ENCODE measurements at places on chromosomes 13 and 19.

GRCh38 chr13:36919171-36919832 lies 736 bp downstream of the SMAD9 start:
- peak; percentile 63 for DNase-seq

- no peak for DNase-seq
Measured at GRCh38 chr19:9883231-9883758, 48.2 kb downstream of the PIN1 start.

DNA sequence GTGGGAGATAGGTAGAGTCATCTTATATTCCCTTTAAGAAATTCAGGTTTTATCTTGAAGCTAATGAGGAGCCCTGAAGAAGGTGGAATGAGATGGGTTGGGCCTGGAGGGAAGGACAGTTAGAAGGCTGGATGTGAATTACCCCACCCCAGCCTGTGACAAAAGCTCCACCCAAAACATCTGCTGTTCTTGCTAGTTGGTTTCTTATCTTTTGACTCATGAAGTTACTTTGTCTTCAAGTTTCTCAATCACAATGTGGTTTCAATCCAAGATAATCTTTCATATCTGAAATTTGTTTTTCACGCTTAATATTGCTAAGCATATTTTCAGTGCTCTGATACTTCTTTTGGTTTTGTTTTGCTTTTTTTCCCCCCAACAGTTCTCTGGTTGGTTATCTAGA lies 38.3 kb upstream of the HMGB1 start:
- no peak for DNase-seq

- peak; percentile 22 for DNase-seq
Measured at GRCh38 chr19:18634612-18635297, 2.1 kb upstream of the KLHL26 start.

DNA sequence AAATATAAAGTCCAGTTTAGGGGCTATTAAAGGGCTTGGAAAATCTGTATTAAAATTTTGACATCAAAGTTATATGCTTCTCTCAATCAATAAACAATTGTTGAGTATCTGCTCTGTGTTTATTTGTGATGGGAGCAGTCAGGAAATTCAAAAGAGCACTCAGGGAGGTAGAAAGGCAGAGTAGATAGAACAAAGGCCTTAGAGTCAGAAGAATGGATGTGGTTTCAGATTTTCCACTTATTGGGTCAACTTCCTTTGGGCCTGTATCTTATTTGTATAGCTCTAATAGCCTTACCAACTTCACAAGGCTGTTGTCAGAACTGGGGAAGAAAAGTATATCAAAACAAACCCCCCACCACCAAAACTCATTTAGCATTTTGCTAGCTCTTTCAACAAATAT lies 302.6 kb downstream of the SPRY2 start:
- DNase-seq, result no peak

DNA sequence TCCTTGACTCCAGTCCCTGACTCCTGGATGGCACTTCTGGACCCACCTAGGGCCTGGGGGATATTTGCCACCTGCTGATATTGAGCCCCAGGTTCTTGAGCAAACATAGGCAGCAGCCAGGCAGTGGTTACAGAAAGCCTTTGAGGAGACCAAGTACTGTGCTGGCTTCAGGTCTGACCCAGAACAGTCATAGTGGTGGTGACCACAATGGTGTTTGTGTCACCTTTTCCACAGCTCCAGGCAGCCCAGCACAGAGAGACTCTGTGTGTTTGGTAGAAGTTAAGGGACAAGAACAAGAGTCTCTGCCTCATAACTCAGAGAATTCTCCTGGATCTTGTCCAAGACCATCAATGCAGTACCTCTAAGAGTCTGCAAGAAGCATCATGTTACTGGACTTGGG lies 14.6 kb upstream of the CLC start:
- DNase-seq, result no peak

GRCh38 chr13:110726726-110727125 lies 13.2 kb downstream of the ING1 start:
- no peak for DNase-seq

DNA sequence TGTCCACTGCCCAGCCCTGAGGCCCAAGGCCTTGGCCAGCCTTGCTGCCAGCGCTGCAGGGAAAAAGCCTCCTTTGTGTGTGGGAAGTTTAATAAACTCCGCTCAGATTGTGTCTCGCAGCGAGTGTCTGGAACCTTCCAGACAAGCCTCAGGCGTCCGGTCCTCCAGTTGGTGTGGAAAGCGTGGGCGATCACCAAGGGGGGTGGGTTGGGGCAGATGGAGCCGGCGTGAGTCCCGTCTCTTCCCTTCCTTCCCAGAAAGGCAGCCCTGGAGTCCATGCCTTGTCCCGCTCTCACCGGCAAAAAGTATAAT lies 4.6 kb downstream of the STK11 start:
- peak; percentile 14 for DNase-seq

GRCh38 chr13:78319101-78319627 lies 284.2 kb downstream of the POU4F1 start:
- no peak for DNase-seq

GRCh38 chr19:10780368-10780767 lies 55.6 kb downstream of the TMED1 start:
- no peak for DNase-seq

GRCh38 chr13:105151639-105152038 lies 1383.8 kb downstream of the EFNB2 start:
- DNase-seq, result no peak

- no peak for DNase-seq
Measured at GRCh38 chr19:53521373-53522202, 16.4 kb upstream of the ZNF331 start.

DNA sequence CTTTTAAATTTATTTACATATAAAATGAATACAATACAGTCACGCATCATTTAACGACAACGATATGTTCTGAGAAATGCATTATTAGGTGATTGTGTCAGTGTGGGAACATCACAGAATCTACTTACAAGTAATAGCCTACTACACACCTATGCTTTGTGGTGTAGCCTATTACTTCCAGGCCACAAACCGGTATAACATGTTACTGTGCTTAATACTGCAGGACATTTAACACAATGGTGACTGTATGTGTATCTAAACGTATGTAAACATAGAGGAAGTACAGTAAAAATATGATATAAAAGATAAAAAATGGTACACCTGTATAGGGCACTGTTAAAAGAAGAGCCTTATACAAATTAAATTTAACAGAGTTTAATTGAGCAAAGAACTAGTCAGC lies 62.4 kb upstream of the KLHL1 start:
- DNase-seq, result no peak

- DNase-seq, result peak; percentile 49
Measured at GRCh38 chr13:91520952-91521351, 122.5 kb downstream of the GPC5 start.

DNA sequence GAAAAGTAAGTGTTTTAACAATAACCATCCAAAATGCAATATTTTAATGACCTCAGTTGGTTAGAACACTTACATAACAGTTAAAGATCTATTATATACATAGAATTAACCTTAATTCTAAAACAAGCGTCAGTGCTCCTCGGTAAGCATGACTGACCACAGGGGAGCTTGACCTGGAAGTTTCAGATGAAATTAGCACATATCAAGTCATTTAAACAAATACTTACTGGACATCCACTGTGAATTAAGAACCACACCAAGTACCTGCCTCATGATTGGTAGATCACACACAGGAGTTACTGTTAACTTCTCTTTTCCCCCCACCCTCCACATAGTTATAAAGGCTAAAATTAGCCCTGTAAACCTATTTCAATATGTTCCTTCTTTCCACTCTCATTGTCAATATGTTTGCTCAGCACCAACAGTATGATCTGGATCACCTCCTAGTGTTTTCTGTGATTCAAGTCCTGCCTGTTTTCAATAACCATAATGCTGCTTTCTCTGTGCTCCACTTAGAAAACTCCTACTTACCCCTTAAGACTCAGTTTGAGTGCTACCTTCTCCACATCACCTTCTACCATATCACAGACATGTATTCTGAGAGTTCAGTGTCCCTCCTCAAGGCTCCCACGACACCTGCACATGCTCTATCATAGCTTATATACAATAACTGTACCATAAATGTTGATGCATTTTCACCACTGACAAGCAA lies 209.0 kb downstream of the VWA8 start:
- no peak for DNase-seq

- DNase-seq, result no peak
Measured at GRCh38 chr19:42397263-42398166, 7.4 kb upstream of the CNFN start.

GRCh38 chr13:101486708-101487437 lies 34.4 kb downstream of the ITGBL1 start:
- no peak for DNase-seq

GRCh38 chr19:55986487-55986886 lies at the start of gene NLRP5:
NLRP5 (plus strand) TSS chr19:55986775.
- DNase-seq, result no peak

DNA sequence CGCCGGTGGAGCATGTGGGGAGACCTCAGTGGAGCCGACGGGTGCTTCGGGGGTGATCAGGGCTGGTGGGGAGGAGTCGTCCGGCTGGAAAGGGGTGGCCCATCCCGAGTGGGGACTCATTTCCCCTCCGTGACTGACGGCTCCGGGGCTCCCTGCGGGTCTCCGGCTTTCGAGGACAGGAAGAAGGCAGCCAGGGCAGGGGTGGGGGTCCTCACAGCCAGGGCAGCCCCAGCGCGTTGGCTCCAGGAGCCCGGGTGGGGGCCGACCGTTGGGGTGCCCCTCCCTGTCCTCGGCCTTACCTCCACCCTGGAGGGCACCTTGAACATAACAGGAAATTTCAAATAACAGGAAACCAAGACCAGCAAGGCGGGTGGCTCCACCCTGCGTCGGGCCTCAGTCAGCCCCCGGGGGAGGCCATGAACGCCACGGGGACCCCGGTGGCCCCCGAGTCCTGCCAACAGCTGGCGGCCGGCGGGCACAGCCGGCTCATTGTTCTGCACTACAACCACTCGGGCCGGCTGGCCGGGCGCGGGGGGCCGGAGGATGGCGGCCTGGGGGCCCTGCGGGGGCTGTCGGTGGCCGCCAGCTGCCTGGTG lies at the start of gene S1PR4:
Gene S1PR4 (plus strand): TSS at position 393 of the 596 bp plus-strand sequence. CDS start 24 bp downstream, at position 417.
- DNase-seq, result no peak

GRCh38 chr19:52943884-52944643 lies 18.6 kb downstream of the ZNF816 start:
- DNase-seq, result no peak

- DNase-seq, result no peak
Measured at GRCh38 chr13:73991884-73992283, 142.3 kb downstream of the KLF12 start.

- no peak for DNase-seq
Measured at GRCh38 chr13:96994017-96994857, at the start of gene OXGR1. OXGR1 (minus strand) TSS chr13:96994476; CDS start chr13:96987759, 6,717 bp downstream.

GRCh38 chr19:44722131-44723121 lies 23.5 kb downstream of the CEACAM16 start:
- no peak for DNase-seq

- no peak for DNase-seq
Measured at GRCh38 chr19:41910240-41910991, 17.8 kb downstream of the ERFL start.

GRCh38 chr19:49085868-49086232 lies 599 bp downstream of the SNRNP70 start:
- no peak for DNase-seq

DNA sequence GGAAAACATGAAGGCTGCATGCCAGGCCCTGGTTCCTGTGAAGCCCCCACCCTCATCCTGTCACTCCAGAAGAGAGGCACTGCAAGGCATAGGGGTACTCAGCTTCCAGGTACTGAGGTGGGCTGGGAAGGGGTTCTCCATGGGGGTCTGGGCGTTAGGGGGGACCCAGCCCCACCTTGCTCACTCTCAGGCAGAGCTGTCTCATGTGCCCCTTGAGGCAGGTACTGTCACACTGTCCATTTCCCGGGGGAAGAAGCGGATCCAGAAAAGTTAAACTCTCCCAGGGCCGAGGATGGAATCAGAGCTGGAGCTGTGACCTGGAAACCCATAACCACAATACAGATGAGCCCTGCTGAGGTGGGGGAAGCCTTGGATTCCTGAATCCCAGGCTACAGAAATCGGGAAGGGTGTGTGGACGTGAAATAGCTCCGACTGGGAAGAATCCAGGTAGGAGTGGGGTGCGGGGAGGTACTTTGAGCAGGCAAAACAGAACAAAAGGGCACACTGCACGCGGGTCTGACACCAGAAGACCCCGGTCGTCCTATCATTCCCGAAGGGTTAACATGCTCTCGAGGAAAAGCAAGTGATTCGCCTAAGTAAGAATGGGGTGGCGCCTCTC lies 540 bp upstream of the USE1 start:
- no peak for DNase-seq

DNA sequence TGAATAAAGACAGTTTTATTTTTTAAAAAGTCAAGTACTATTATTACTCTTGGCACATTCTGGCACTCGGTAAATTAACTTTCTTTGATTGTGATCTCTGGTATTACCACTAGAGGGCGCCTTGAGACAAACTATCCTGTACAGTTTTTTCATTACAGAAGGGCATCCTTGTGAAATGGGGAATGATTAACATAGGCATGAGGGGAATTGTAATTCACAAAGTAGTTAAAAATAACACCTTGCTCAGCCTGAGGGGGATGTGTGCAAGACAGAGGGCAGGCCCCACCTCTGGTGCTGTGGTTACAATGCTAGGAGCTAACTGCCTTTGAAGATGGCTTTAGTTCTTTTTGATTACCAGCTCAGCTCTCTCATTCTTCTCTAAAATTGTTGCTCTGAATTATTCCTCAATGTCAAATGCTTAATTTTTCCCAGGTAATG lies 24.2 kb upstream of the C1QTNF9B start:
- DNase-seq, result peak; percentile 51

DNA sequence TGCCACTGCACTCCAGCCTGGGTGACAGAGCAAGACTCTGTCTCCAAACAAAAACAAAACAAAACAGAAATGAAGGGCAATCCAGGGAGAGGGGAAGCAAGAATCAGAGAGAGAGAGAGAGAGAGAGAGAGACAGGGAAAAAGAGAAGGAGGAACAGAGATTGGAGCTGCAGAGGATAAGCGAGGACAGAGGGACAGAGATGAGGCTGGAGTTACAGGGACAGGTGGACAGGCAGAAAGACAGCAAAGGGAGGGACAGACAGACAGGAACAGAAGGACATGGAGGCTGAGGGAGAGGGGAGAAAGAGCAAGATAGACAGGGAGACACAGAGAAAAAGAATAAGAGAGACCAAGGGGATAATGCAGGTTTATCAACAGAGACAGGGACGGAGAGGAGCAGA lies 1.3 kb upstream of the CRX start:
- DNase-seq, result no peak

- DNase-seq, result no peak
Measured at GRCh38 chr13:34128661-34129060, 310.7 kb downstream of the RFC3 start.

- DNase-seq, result no peak
Measured at GRCh38 chr19:3881272-3882040, 971 bp downstream of the ATCAY start.

DNA sequence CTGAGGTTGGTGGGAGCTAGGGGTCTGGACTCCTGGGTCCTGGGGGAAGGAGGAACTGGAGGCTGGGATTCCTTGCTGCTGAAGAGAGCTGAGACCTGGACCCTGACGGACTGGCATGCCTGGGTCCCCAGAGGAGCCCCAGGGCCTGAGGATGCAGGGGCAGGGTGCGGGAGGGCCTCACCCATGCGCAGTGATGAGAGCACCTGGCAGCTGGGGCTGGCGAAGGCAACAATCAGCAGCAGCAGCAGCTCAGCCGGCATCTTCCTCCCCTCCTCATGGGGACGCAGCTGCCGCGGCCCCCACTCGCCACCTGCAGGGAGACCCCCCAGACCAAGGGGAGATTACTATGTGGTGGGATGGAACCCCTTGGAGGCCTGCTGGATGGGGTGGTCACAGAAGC lies 4.5 kb downstream of the GRIK5 start:
- no peak for DNase-seq

All from HAP-1 (cell line).